ENCODE measurements at places on chromosomes 4 and X. TPM values are rescaled to one million over a fixed set of nuclear protein-coding genes. Genes with fewer than 3 reads are reported as not detected.

Gene USP17L29
- total RNA-seq, result not detected

Gene ZAR1
- total RNA-seq, result not detected

DNA sequence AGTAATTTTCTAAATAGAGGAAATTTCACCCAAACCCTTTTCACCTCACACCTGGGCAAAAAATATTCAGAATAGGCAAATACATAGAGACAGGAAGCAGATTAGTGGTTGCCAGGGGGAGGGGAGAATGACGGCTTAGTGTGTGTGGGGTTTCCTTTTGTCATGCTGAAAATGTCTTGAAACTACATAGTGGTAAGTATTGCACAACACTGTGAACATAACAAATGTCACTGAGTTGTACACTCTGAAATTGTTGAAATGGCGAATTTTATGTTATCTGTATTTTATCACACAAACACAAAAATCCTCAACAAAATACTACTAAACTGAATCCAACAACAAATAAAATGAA is 60.7 kb upstream of the PLAC1 start:
- H3K27ac ChIP-seq, result no peak overlapping the region
- no peaks in the 10 kb centered on the region for H3K36me3 ChIP-seq
- no peaks in the 10 kb centered on the region for H3K27me3 ChIP-seq
- no peaks in the 10 kb centered on the region for H3K4me1 ChIP-seq

- H3K27me3 ChIP-seq, result no peaks in the 10 kb centered on the region
- no peak overlapping the region for H3K4me3 ChIP-seq
- no peaks in the 10 kb centered on the region for H3K4me1 ChIP-seq
- no peak overlapping the region for H3K27ac ChIP-seq
- no peak for DNase-seq
- H3K36me3 ChIP-seq, result no peaks in the 10 kb centered on the region
Observed at GRCh38 chrX:21885568-21885967, 29.8 kb downstream of the YY2 start.

GRCh38 chr4:123632693-123633030 is 236.1 kb downstream of the SPRY1 start:
- no peaks in the 10 kb centered on the region for H3K36me3 ChIP-seq
- H3K27ac ChIP-seq, result no peak overlapping the region
- DNase-seq, result no peak
- no peaks in the 10 kb centered on the region for H3K27me3 ChIP-seq
- H3K4me3 ChIP-seq, result no peak overlapping the region

- no peak overlapping the region for H3K27ac ChIP-seq
- H3K4me1 ChIP-seq, result no peaks in the 10 kb centered on the region
- no peaks in the 10 kb centered on the region for H3K36me3 ChIP-seq
- H3K4me3 ChIP-seq, result no peak overlapping the region
- peaks cover 13% of the 10 kb centered on the region for H3K27me3 ChIP-seq
Observed at GRCh38 chr4:165458471-165458870, 79.7 kb downstream of the CPE start.

Measured in spleen (tissue), 13 donors.